ENCODE measurements at places on chromosomes 6 and 20. TPM values are rescaled to one million over a fixed set of nuclear protein-coding genes. Genes with fewer than 3 reads are reported as not detected.

DNA sequence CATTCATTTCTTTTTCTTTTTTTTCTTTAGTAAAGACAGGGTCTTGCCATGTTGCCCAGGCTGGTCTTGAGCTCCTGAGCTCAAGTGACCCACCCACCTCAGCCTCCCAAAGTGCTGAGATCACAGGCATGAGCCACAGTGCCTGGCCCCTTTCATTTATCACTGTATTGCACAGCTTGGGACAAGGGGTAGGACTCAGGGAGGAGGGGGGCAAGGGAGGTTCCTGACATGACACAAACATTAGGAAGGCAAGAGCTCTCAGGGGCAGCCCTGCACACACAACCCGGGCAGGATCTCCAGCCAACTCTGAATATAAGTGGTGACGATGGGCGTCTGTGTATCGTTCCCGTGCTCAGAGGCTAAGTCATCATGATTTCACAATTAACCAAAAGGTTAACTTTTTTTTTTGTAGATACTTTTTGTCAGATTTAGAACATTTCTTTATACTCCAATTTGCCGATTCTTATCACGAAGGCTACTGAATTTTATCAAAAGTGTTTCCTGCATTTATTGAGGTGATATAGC, 19.9 kb downstream of the SLC2A4RG start:
- DNase-seq = no peak

DNA sequence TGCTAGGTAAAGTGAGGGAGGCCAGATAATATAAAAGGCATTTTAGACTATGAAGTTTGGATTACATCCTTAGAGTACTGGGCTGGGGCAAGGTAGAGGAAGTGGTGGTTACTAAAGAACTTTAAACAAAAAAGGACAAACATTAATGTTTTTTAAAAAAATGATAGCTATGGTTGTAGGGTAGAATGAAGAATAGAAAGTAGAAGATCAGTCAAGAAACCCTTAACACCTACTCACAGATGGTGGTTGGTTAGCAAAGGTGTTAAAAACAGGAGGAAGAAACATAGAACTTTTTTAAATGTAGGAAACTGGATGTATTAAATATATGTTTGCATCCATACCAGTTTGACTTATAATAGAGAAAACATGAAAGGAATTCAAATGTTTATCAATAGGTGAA, 80.7 kb upstream of the ELOVL5 start:
- DNase-seq = no peak

DNA sequence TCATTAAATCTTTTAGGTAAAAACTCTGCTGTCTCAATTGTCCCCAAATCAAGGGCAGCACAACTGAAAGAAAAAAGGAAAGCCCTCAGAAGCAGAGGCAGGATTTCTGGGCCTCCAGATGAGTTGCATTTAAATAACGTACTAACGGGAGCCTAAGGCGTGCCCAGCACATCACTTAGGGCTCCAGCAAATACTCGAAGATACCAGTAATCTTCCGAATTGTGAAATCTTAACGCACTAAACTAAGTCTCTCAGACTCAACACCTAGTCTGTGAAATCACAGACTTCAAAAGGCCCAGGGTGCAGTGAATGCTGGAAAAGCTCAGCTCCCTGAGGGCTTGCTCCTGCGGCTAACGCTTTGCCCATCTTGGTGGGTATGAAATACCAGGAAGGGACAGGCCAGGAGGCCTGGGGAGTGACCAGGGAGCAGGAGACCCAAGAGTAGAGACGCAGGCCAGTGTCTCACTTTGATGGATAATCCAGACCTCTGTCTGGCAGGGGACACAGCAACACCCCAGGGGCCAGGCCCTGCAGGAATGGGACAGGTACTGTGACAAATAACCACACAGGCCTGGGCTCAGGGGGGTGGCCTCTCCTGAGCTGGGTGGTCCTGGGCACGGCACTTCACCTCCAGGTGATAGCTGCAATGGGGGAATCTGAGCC, 36.4 kb downstream of the RRBP1 start:
- no peak for DNase-seq

GRCh38 chr6:2793534-2794151, 28.4 kb downstream of the WRNIP1 start:
- no peak for DNase-seq

GRCh38 chr20:39717936-39718335, 755.8 kb downstream of the DHX35 start:
- DNase-seq = no peak

- DNase-seq = no peak
These were observed 235.4 kb downstream of the CDC5L start for GRCh38 chr6:44622956-44623355.

DNA sequence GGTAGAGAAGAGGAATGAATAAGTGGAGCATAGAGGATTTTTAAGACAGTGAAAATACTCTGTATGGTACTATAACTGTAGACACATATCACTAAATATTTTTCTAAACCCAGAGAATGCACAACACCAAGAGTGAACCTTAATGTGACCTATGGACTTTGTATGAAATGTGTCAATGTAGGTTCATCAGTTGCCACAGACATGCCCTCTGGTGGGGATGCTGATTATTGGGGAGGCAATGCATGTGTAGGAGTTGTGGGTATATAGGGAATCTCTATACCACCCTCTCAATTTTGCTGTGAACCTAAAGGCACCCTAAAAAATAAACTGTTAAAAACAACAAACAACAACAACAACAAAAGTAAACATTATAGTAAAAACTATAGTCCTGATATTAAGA, 293.7 kb downstream of the RNF144B start:
- no peak for DNase-seq

GRCh38 chr20:1075616-1076015, 42.8 kb upstream of the PSMF1 start:
- DNase-seq = no peak

GRCh38 chr6:132525866-132526265, 12.2 kb upstream of the TAAR9 start:
- DNase-seq = no peak

DNA sequence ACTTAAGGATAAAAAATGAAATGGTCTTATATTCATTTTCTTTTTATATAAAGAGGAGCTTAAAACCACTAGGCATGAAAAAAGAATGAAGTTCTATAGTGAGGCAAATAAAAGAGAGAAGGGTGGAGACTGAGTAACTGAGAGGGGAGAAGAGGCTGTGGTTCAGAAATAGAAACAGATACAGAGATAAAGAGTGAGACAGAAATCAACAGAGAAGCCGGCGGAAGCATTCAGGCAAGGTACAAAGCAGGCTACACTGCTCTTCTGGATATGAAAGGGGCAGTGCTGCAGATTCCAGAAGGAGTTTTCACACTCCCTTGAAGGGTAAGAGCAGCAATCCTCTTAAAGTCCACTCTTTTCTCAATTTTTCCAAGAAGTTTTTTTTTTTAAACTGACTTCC, 29.9 kb downstream of the NFATC2 start:
- DNase-seq = no peak

Gene FAM209B
- 0.64 TPM for total RNA-seq

Gene RNF39
- total RNA-seq = 4.5 TPM

Gene OVOL2
- total RNA-seq = 11.0 TPM

Gene ARG1
- total RNA-seq = 0.53 TPM

Gene SMOC2
- 3.9 TPM for total RNA-seq

Gene ZNF165
- total RNA-seq = 8.0 TPM

Gene PLA2G7
- 2.4 TPM for total RNA-seq

Gene UBD
- total RNA-seq = 0.15 TPM

Gene IDH3B
- 136 TPM for total RNA-seq

Gene DDX43
- total RNA-seq = 0.60 TPM

Gene FNDC1
- 0.34 TPM for total RNA-seq

Gene BPIFB2
- 0.09 TPM for total RNA-seq

Gene HLA-DPB1
- 23.9 TPM for total RNA-seq

Gene METTL24
- 0.21 TPM for total RNA-seq

All from WTC11 (cell line).